ENCODE measurements at places on chromosomes 1 and 21.
A peak's percentile ranks its signal among the peaks of the same experiment; 100 is the strongest.

- DNase-seq = no peak
These were observed 74.7 kb downstream of the ALG6 start for GRCh38 chr1:63442141-63442475.

- no peak for DNase-seq
These were observed 156.0 kb downstream of the RERE start for GRCh38 chr1:8661185-8662110.

- no peak for DNase-seq
These were observed 37.2 kb downstream of the RIMS3 start for GRCh38 chr1:40627987-40628902.

DNA sequence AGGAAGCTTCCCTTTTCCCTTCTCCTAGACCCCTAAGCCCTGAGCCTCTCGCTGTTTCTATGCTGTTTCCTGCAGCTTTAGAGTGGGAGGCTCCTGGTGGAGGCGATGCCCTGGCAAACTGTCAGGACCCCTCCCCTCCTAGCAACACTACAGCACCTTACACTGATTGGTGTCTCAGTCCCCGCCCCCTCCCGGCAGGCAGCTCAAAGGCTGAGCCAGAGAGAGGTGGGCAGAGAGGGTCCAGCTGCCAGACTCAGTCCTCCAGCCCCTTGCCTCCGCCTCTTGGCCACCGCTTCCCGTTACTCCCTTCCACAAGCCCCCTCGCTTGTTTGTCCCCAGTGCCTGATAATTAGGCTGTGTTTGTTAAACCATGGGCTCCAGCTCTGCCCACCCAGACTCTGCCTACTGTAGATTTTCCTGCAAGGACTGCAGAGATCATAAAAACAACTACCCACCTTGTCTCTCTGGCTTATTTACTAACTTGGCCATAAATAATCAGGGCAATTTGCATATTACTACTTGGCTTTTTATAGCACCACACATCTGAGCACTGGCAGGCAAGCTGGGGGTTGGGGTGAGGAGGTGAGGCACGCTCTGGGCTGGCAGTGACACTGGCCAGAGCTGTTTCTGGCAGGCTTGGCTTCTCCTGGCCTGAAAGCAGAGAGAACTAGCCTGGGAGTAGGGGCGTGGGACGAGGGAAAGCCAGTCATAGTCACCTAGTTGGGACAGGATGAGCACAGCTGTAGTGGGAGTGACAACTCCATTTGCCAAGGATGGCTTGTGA is 107.5 kb downstream of the CSMD2 start:
- DNase-seq = no peak

- DNase-seq = no peak
These were observed 300.9 kb downstream of the BRINP3 start for GRCh38 chr1:190176776-190177175.

GRCh38 chr1:157081707-157082106 is 17.9 kb downstream of the ETV3L start:
- no peak for DNase-seq

DNA sequence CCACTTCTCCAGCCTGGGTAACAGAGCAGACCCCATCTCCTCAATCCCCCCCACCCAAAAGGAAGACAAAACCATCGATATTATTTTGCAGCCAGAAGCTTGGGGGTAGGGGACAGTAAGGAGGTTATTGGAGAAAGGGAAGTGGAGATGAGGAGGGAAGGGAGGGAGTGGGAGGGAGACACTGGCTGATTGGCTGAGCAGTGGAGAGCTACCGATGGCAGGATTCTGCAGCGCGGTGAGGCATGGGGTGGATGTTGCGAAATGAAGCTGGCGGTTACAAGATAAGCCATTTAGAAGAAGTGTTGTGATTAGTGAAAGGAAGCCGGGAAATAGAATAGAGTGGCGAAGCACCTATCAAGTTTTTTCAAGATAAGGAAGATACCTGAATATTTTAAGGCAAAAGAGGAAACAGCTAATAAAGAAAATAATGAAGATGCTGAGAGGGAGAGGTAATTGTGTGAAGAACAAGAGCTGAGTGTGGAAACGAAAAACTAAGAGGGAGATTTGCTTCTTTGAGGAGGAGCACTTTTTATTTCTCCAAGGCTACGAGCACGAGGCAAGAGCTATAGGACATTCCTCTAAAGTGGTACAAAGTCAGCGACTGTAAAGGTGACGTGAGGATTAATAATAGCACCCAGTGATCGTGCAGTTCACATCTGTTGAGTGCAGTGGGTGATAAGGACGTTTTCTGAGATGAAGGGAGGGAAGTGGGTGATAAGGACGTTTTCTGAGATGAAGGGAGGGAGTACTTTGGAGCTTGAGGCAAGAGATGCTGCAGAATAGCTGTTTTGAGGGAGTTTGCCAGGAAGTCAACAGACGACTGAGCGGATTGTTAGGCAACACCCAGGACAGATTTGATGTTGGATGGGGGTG is 103.2 kb upstream of the KIF26B start:
- DNase-seq = peak; percentile 5

DNA sequence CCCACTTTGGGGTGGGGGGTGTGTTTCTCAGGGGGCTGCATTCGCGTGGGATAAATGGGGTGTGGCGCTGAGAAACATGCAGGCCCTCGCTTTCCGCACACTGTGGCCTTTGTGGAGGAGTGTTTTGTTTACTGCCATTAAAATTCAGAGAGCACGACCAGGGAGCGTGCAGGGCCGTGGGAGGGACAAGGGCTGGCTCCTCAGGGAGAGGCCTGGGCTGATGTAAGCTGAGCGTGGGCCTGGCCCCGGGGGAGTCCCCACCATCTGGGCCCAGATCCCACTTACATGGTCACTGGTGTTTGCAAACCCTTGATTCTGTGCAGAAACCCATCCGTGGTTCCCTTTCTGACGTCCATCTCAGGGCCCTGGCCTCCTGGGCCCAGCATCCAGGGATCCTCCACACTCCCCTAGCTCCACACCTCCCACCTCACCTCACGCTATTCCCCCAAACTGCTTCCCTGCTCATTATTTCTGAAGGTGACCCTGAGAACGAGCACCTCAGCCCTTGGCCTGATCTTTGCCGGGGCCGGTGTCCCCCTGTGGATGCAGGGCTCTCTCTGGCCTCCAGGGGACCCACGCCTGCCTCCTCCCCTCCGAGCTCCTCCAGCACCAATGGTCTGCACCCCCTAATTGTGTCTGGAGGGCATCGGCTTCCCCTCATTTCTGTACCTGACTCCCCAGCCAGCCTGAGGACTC is 92.5 kb upstream of the SIM2 start:
- DNase-seq = peak; percentile 18

- no peak for DNase-seq
These were observed 22.2 kb upstream of the ALG14 start for GRCh38 chr1:95094923-95095322.

- DNase-seq = no peak
These were observed 15.1 kb downstream of the PCP4 start for GRCh38 chr21:39882151-39882838.

DNA sequence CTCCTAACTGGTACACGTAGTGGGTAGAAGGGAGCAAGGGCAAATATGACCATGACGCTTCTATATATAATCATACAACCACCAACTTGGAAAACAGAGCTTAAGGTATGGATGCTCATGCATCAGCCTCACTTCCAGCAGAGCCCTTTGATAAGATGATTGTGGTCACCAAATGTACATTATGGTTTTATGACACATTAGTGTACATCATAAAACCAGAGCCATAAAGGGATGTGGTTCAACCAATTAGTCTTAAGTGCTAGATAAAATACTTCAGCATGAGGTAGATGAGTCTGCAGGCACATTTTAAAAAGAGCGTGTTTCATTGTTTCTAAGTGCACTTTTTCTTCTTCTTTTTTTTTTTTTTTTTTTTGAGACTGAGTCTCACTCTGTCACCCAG is 43.7 kb downstream of the NIBAN1 start:
- DNase-seq = no peak

- no peak for DNase-seq
These were observed 95.7 kb downstream of the PAX7 start for GRCh38 chr1:18726368-18726767.

GRCh38 chr21:38503583-38503982 is 5.3 kb upstream of the ERG start:
- DNase-seq = no peak

DNA sequence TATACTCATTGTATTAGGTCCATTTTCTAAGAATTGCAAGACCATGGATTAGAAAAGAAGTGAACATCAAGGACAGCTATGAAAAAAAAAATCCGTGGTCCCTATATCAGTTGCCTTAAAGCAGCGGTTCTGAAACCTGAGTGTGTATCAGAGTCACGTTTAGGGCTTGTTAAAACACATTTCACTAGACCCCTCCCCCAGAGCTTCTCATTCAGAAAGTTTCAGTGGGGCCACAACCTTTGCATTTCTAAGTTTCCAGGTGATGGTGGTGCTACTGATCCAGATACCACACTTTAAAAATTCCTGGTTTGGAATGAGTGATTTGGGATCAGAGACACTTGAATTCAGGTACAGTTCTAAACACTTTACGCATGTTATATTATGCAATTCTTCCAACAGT is 96.1 kb upstream of the PRMT6 start:
- no peak for DNase-seq

- DNase-seq = no peak
These were observed 23.0 kb upstream of the PNRC2 start for GRCh38 chr1:23936481-23937176.

GRCh38 chr1:208603721-208604120 is 359.5 kb upstream of the PLXNA2 start:
- no peak for DNase-seq

DNA sequence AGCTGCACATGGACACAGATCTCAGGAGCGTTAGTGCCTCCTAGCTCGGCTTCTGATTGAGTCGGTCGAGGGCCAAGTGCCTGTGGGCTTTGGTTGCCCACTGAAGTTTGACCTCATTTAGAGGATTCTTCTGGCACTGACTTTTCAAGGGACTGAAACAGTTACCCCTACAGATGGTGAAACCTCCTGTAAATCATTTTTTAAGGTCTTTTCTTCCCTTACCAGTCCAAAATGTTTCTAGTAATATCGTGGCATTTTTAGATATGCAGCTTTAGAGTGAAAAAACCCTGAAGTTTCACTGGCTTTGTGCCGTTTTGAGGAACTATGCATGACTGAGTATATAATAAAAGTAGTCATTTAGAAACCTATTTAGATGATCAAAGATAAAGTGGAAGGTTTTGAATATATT is 34.7 kb upstream of the L1TD1 start:
- no peak for DNase-seq
